ENCODE measurements at places on chromosomes 13 and 19.

- H3K4me1 ChIP-seq, result no peaks in the 10 kb centered on the region
- no peak for DNase-seq
- no peaks in the 10 kb centered on the region for H3K27me3 ChIP-seq
- H3K4me3 ChIP-seq, result no peak overlapping the region
- H3K36me3 ChIP-seq, result no peaks in the 10 kb centered on the region
- no peak overlapping the region for H3K27ac ChIP-seq
These were observed 294.2 kb downstream of the TEX29 start for GRCh38 chr13:111614613-111615012.

- H3K4me1 ChIP-seq, result peaks cover 15% of the 10 kb centered on the region
- no peak overlapping the region for H3K4me3 ChIP-seq
- no peaks in the 10 kb centered on the region for H3K27me3 ChIP-seq
These were observed 44.5 kb downstream of the SLC7A9 start for GRCh38 chr19:32824916-32825608.

- H3K27me3 ChIP-seq, result no peaks in the 10 kb centered on the region
- no peak overlapping the region for H3K4me3 ChIP-seq
- H3K27ac ChIP-seq, result no peak overlapping the region
- peaks cover 9% of the 10 kb centered on the region for H3K4me1 ChIP-seq
- peak; percentile 100 for DNase-seq
- no peaks in the 10 kb centered on the region for H3K36me3 ChIP-seq
These were observed 5.1 kb upstream of the FLT3LG start for GRCh38 chr19:49468746-49469447.

- peak; percentile 43 for DNase-seq
- H3K4me3 ChIP-seq, result no peak overlapping the region
- no peaks in the 10 kb centered on the region for H3K4me1 ChIP-seq
- no peak overlapping the region for H3K27ac ChIP-seq
These were observed 27.9 kb downstream of the SIGLEC5 start for GRCh38 chr19:51602189-51602854.

GRCh38 chr13:35987572-35988513 lies 143.3 kb downstream of the DCLK1 start:
- DNase-seq, result peak; percentile 63
- peak overlapping the region; percentile 39 for H3K4me3 ChIP-seq
- no peaks in the 10 kb centered on the region for H3K36me3 ChIP-seq
- H3K27ac ChIP-seq, result peak overlapping the region; percentile 98
- no peaks in the 10 kb centered on the region for H3K27me3 ChIP-seq

DNA sequence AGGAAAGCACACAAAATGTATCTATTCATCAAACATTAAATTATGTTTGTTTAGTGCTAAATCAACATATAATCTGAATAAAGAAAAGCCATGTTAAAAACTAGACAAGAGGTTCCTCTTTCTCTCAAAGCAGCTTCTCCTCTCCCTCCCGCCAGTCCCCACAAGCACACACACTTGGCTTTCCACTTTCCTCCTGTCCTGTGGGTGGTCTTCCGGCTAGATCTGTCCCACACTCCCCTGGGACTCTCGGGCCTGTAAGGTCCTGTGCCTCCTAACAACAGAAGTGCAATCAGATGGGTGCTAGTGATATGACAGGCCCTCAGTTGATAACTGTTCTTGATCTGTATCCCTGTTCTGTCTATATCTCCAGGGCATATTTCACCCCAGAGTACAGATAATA lies 45.6 kb upstream of the RAP2A start:
- no peak overlapping the region for H3K4me3 ChIP-seq
- no peak for DNase-seq
- H3K27ac ChIP-seq, result no peak overlapping the region

GRCh38 chr19:38666663-38667511 lies 19.4 kb downstream of the ACTN4 start:
- H3K27me3 ChIP-seq, result no peaks in the 10 kb centered on the region

GRCh38 chr19:13637664-13638063 lies 126.7 kb upstream of the MRI1 start:
- H3K36me3 ChIP-seq, result no peaks in the 10 kb centered on the region
- peaks cover 7% of the 10 kb centered on the region for H3K4me1 ChIP-seq
- H3K27ac ChIP-seq, result no peak overlapping the region

GRCh38 chr13:98105929-98106336 lies 37.0 kb upstream of the FARP1 start:
- H3K4me3 ChIP-seq, result no peak overlapping the region
- peaks cover 7% of the 10 kb centered on the region for H3K4me1 ChIP-seq

All from GM23338 (cell line).